ENCODE measurements at places on chromosomes 1 and 21.

DNA sequence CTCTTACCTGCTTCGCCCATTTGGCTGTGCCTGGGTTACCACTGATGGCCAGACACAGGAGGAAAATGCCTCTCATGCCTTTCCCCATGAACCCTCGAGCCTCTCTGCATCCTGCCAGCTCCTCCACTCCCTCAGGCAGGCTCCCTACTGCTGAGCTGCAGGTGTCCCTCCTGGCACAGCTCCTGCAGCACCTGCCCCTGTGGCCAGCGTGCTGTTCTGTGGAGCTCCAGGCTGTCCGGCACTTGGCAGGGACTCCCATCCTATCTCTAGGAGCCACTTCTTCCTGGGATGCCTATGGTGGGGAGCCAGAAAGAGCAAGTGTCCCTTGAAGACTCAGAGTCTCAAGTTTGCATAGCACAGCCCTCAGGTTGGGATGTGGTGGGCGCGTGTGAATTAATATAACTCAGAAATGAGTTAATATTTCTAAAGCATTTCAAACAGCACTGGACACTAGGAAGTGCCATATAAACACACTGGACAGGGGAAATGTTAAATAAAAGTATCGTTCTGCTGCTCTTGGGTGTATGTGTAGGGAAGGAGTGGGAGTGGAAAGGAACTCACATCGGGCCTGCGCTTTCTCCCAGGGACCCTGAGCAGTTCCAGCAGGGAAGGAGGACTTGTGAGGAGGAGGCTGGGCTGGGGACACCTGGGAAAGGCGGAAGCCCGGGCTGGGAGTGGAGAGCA lies 2.7 kb downstream of the LRRC71 start:
- no peak for DNase-seq

- DNase-seq, result peak; percentile 43
Observed at GRCh38 chr1:153277852-153278251, 18.4 kb downstream of the LORICRIN start.

DNA sequence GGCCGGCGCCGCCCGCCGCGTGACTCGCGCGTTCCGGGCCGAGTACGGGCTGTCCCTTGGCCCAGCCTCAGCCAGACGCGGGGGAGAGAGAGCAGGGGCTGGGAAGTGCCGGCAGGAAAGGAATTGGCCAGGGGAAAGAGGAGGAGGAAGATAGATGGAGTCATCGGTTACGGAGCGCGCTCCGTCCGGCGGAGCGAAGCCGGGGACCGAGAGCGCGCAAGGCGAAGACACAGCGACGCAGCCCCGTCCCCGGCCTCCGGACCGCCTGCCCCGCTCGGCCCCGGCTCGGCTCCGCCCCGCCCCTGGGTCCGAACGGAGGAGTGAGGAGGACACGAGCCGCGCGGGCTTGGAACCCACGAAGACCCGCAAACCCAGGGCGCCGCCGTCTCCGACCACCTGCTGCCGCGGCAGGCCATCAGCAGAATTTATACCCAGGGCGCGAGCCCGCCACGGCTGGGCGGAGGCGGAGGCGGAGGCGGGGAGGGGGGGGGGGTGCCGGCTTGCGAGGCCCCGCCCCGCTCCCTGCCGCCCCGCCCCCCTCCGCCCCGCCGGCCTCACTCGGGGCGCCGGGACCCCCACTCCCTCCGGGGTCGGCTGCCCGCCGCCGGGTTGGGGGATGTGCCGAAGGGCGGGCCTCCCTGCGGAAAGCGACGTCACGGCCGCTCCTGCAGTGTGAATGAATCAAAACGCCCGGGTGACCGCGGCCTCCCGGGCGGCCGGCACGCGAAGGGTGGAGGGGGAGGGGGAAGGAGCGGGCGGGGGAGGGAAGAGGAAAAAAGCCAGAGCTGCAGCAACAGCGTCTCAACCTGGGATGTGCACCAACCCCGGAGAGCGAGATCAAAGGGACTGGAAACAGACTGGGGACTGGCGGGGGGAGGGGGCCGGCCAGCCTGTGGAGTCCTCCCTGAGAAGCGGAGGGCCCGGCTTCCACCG lies at the start of gene LHX4:
Gene LHX4, plus strand, starts transcription at position 782 of the 933 bp plus-strand sequence. CDS start 266 bp downstream, outside the sequence.
- no peak for DNase-seq

- no peak for DNase-seq
Observed at GRCh38 chr1:172400722-172401105, 19.8 kb upstream of the C1orf105 start.

DNA sequence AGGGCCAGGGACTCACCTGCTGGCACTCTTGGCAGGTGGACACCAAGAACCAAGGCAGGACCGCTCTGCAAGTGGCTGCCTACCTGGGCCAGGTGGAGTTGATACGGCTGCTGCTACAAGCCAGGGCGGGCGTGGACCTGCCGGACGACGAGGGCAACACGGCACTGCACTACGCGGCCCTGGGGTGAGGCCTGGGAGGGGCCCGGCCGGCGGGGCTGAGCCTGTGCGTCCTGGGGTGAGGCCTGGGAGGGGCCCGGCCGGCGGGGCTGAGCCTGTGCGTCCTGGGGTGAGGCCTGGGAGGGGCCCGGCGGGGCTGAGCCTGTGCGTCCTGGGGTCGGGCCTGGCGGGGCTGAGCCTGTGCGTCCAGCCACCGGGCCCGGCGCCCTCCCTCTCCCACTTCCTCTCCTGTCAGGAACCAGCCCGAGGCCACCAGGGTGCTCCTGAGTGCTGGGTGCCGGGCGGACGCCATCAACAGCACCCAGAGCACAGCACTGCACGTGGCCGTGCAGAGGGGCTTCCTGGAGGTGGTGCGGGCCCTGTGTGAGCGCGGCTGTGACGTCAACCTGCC lies 4.6 kb upstream of the MMP23B start:
- peak; percentile 3 for DNase-seq

DNA sequence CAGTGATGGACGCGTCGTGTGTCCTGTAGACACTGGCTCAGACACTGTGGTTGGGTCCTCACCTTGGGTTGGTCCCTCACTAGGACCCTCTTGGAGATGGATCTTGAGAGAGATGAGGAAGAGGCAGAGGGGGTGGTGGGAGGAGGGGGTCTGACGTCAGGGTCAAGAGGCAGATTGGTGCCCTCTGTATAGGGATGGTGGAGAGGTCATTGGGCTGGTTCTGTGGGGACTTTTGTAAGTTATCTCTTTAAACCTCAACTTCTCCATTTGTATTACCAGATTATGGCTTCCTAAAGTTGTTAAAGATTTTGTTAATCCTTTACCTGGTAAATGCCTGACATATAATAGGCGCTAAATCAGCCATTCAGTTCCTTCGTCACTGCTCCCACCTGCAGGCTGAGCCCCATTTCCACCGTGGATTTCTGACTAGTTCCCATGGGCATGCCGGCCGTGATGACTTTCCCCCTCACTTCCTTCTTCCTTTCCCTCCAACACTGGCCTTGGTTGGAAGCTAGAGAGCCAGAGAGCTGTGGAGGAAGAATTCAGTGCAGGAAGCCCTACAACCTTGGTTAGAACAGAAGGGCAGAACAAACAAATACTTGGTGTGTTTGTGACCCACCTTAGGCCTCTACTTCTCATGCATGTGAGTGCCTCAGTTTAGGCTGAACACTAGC lies 8.6 kb downstream of the H6PD start:
- no peak for DNase-seq

DNA sequence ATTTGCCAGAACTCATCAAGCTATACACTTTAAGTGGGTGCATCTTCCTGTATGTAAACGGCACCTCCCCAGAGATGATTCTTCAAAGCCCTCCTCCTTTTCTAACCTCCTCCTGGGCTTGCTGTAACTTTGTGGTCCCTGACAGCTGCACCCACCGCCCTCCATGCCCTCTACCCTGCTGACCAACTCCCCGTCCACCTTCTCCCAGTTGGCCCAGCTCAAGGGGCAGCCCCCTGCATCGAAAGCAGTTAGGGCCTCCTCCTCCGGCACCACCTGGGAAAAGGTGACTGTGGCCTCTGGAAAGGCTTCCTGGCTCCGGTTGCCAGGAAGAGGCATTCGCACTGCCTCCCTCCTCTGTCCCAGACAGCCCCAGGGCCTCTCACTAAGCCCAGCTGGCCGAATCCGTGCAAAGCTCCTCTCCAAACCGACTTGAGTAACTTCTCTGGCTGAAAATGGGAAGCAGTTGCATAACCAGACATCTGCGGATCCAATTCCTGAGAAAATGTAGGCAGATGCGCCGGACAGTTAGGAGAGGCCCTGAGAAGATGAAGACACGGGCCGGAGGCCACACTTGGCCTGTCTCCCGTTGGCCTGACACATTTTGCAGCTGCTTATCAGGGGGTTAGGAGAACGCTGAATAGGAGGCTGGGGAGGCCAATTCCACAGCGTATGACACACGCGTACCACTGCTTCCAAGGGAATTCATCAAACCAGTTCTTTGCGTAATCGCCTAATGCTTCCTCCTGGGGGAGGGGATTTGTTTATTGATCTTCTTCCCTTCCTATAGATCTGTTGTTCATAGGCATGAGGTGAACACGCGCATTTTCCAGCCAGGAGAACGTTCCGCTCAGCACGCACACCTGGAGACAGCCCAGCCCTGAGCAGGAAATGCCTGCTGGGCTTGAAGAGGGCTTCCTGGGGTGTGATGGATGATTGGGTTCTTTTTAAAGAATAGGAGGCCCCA lies 48.7 kb upstream of the COL6A2 start:
- no peak for DNase-seq

DNA sequence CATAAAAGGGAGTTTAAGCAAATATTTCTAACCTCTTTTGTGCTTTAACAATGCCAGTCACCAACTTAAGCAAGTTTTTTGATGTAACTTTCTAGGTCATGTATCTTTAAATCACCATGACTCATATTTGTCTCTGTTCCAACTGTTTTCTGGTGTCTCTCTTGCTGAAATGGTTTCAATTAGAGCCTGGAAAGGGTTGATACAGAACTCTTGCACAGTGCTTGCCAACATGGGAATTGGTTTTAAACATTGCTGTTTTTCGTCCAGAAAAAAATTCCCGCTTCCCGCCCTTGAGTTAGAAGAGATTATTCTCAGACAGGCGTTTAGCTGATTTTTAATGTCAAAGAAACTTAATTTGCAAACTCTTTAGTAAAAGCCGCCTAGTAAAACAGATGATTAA lies 46.4 kb upstream of the SLC22A15 start:
- no peak for DNase-seq

- no peak for DNase-seq
Observed at GRCh38 chr1:108678706-108679105, 13.4 kb upstream of the PRPF38B start.

DNA sequence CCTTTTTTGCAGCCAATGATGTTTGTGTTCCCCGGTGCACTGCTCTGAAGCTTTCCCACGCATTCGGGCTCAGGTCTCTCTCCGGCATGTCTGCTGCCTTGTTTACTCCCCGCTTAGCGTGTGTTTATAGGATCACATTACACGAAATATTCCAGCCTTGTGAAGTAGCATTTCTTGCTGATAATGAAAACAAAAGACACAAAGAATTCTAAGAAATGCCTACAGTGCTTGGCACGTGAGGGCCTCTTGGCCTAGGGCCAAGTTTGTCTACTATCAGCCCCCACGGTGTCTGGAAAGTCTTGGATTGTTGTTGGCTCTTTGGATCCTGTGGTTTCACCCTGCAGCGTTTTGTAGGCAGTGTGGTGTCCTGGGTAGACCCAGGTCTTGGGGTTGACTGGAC lies 11.2 kb upstream of the GSTM4 start:
- DNase-seq, result no peak

DNA sequence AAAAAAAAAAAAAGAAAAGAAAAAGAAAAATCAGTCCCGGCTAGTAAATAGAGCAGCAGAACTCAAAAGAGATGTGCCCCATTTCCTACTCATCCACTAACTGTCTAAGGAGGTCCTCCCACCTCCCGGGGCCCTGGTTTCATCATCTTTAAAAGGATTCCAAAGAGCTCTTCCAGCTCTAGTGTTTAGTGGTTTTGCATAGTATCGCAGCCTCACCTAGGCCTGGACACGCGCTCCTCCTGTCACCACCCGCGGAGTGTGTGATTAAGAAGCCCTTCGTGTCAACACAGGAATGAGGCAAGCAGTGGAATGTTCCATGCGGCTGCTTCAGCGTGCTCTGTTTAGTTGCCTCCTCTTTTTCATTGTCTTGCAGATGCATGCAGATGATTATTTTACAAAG lies 49.0 kb downstream of the LBR start:
- DNase-seq, result no peak

- no peak for DNase-seq
Observed at GRCh38 chr1:170640581-170640980, 23.4 kb upstream of the PRRX1 start.

GRCh38 chr1:219088778-219089557 lies 84.7 kb upstream of the LYPLAL1 start:
- DNase-seq, result no peak

- DNase-seq, result no peak
Observed at GRCh38 chr1:81781749-81782148, 19.0 kb upstream of the ADGRL2 start.

- DNase-seq, result no peak
Observed at GRCh38 chr1:10835421-10835820, 39.0 kb upstream of the CASZ1 start.

GRCh38 chr1:54384471-54384870 lies 21.7 kb downstream of the SSBP3 start:
- no peak for DNase-seq

GRCh38 chr1:240824238-240824637 lies 212.3 kb upstream of the GREM2 start:
- DNase-seq, result no peak

DNA sequence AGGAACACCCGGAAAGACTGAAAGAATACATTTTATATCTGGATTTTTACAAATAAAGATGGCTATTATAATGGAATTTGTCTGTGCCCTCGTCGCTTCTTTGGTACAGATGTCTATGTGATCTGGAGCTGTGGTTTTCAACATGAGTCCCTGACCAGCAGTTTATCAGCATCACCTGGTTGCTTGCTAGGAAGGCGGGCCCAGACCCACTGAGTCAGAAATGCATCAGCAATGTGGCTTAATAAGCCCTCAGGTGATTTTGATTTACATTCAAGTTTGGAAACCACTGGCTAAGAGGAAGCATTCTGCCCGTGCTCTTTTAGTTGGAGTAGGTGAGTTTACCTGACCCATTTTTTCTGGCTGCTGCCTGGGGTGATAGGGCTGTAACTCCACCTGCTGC lies 31.7 kb downstream of the ATP1A1 start:
- no peak for DNase-seq

DNA sequence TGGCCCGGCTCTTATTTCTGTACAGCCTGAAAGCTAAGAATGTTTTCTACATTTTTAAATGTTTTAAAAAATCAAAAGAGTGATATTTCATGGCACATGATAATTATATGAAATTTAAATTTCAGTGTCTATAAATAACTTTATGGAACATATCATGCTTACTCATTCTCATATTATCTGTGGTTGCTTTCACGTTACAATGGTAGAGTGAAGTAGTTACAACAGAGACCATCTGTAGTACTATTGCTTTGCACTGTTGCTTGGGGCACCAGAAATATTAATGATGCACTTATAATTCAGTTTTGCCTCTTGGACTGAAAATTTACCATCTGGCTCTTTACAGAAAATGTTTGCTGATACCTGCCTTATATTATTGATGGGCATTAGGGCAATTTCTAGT lies 481.6 kb downstream of the PLPP3 start:
- no peak for DNase-seq

GRCh38 chr1:248596615-248597014 lies 885 bp downstream of the OR2T10 start:
- DNase-seq, result no peak

GRCh38 chr1:22959545-22960360 lies 12.9 kb downstream of the LACTBL1 start:
- no peak for DNase-seq

GRCh38 chr21:33543505-33544129 lies 779 bp downstream of the SON start:
- DNase-seq, result peak; percentile 74
